Stimulated activated CD4-positive, alpha-beta T cell treated with anti-CD3 and anti-CD28 coated beads, Interleukin-1b, Interleukin-23, amount 100 ng/mL, for 48 hours (primary cell): ENCODE measurements at places on chromosomes 16 and 17.

DNA sequence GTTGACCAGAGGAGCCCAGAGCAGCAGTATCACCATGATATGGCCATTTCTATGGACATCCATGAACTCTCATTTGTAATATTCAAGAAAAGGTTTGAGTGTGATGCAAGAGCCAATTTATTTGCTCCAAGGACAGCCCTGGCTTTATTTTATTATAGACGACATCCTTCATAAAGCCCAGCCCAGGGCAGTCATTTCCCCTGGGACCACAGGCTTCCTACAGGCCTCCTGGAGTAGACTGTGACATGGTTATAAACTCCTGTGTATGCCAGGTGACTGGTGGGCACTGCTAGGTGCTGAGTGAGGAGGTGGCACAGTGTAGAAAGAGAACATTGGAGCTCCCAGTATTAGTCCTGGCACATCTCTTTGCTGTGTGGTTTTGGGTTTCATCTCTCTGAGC, 120.9 kb downstream of the UTP18 start:
- no peak for DNase-seq

DNA sequence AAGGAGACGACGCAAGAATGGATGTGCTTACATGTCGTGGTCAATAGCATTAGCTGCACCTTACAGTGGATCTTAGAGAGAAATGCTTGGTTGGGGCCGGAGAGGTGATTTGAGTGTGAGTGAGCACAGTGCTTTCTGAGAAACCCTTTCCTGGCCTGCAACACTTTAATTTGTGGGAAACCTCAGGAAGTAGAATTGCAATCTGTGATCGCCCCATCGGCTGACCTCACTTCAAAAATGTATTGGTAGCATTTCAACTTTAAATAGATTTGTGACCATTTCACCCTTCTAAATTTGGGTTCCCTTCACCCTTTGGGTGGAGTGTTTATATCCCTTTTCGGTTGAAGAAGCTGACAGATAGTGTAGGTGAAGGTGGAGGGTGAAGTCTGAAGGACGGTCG, 13.2 kb downstream of the PRKCB start:
- DNase-seq: no peak

DNA sequence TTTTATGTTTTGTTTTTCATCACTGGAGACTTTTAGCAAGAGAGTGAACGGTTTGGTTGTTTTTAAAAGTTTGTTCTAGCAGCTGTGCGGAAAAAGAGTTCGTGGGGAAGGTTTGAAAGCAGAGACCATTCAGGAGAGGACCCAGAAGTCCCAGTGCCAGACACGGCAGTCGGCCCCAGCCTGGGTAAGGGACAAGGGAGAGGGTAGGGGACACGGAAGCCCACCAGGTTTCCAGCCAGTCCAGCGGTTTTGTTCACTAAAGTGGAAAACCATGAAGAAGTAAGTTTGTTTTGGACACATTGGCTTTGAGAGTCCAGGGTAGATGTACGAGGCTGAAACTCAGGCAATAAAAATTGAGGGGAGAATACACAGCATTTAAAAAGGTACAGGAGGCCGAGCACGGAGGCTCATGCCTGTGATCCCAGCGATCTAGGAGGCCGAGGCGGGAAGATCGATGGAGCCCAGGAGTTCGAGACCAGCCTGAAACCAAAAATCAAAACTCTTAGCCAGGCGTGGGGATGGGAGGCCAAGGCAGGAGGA, 56.8 kb upstream of the RPH3AL start:
- no peak for DNase-seq

DNA sequence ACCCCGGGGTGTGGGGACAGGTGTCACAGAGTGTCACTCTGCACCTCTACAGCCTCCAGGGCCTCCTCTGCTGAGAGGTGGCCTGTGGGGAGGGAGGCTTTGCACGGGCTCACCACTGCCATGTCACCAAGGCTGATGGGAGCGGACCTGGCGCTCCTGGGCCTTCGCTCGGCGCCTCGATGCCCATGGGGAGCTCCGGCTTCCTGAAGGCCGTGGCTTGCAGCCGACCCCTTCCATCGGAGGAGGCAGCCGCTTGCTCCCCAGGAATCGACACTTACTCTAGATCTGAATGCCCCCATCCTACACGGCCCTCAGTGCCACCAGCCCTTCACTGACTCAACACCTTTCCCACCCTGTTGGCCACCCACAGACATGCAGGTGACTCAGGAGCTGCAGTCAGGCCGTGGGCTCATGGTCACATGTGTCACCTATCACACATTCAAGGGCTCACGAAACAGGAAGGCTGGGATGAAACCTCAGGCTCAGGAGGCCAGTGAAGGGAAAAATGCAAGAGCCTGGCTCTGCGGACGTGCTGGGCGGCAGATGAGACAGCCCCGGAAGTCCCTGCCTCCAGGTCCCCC, 11.9 kb downstream of the LGALS3BP start:
- no peak for DNase-seq

GRCh38 chr16:74605746-74606520, 981 bp downstream of the GLG1 start:
- DNase-seq: no peak

- no peak for DNase-seq
Measured at GRCh38 chr17:75615301-75615700, 17.9 kb upstream of the SMIM5 start.
